ENCODE measurements at places on chromosomes 12 and 14.
A peak's percentile ranks its signal among the peaks of the same experiment; 100 is the strongest.

GRCh38 chr14:74835645-74836250 is 40.2 kb downstream of the PROX2 start:
- DNase-seq, result no peak

- peak; percentile 53 for DNase-seq
Measured at GRCh38 chr14:24171422-24172260, at the start of gene REC8. TSS of gene REC8 (plus strand) at chr14:24172080. CDS start at chr14:24172553, 473 bp downstream.

DNA sequence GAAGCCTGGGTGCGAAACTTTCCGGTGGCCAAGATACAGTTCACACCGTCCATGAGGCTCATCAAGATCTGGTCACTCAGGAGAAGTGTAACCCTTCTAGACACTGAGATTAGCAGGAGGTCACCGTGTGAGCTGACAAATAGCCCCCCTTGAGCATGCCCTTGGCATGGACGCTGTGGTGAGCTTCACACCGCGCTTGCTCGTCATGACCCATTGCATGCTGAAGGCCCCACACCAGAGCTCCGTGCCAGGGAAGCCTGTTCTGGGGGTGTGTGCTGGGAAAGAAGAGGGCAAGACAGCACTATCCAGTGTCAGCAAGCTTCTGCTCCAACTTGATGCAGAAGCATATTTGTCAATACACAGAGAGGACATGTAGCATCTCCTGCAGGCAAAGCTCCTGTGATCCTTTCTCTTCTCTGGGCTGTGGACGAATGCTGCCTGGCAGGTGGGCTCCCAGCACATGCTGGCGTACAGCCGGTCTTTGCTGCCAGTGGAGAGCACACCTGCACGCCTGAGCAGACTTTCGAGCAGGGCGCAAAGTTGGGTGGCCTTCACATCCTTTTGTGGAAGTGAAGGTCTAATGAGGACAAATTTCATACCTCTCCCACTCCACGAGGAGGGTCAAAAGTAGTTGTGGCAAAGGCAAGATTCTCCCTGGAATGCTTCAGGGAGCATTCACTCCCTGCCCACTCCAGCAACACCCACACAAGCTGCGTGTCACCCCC is 126.9 kb upstream of the FKBP4 start:
- DNase-seq, result no peak

GRCh38 chr12:32697445-32697844 is 18.3 kb downstream of the DNM1L start:
- DNase-seq, result no peak

GRCh38 chr12:29067430-29067829 is 81.6 kb upstream of the FAR2 start:
- no peak for DNase-seq

DNA sequence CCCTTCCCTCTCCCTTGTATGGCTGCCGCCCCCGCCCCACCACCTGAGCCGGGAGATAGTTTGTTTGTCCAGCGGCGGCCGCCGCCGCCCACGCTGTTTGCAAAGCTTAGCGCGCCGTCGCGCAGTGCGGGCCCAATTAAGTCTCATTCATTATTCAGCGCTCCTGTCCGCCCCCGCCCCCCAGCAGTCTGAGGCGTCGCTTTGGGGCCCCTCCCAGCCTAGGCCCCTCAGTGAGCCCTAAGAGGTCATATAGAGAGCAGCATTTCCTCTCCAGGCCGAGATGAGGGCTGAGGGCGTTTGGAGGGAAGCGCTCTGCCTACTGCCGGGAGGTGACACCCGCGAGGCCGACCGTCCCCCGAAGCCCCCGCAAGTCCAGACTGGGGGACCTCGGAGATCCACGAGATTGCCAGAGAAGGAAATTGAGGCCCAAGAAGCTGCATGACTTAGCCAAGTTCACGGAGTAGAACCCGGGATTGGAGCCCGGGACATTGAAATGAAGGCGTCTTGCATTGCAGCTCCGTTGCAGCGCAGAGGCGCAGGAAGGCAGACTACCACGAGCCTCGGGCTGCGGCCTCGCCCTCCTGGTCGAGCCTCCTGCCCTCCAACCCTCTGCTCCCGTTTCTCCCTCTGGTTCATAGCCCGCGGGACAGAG is at the start of gene DNAJC22:
DNAJC22 (plus strand) TSS at position 230 of the 652 bp plus-strand sequence. CDS start 1,985 bp downstream, outside the sequence.
- DNase-seq, result no peak

- DNase-seq, result no peak
Measured at GRCh38 chr12:5505116-5505515, 73.2 kb downstream of the NTF3 start.

DNA sequence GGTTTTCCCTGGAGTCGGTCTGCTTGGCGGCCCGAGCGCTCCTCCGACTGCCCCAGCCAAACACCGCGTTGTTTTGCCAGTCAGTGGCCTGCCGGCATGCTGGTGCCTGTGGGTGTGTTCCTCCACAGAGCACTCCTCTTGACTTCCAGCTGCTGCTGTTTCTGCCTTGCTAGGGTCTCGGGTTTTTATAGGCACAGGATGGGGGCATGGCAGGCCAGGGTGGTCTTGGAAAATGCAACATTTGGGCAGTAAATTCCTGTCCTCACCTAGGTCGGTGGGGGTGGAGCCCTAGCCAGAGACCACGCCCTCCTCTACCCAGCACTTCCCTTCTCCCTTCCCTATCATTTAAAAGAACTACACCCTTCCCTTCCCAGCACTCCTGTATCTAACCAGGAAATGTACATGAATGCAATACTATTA is 34.7 kb upstream of the VASH1 start:
- DNase-seq, result no peak

- DNase-seq, result no peak
Measured at GRCh38 chr12:121947981-121948380, 29.6 kb downstream of the CFAP251 start.

DNA sequence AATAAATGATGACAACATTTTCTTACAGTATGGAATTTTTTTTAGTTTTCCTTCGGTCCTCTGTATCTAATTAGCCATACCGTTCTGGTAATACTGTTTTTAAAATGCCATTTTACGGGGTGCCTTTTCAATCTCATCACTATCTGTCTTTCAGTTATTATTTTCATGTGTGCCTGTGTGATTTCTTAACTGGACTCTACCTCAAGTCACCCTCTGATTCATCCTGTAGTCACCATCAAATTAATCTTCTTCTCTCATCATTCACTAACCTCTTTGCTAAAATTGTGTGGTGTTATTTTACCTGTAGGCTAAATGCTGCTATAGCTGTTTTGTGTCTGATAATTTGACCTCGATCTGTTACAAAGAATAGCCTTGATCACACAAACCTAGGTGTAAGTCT is 16.0 kb upstream of the CCT2 start:
- no peak for DNase-seq

Data from stimulated activated CD8-positive, alpha-beta memory T cell treated with anti-CD3 and anti-CD28 coated beads, Interleukin-7, amount 100 ng/mL, for 1 hour (primary cell).